Effector CD8-positive, alpha-beta T cell (primary cell): ENCODE measurements at places on chromosomes 5 and 9.

DNA sequence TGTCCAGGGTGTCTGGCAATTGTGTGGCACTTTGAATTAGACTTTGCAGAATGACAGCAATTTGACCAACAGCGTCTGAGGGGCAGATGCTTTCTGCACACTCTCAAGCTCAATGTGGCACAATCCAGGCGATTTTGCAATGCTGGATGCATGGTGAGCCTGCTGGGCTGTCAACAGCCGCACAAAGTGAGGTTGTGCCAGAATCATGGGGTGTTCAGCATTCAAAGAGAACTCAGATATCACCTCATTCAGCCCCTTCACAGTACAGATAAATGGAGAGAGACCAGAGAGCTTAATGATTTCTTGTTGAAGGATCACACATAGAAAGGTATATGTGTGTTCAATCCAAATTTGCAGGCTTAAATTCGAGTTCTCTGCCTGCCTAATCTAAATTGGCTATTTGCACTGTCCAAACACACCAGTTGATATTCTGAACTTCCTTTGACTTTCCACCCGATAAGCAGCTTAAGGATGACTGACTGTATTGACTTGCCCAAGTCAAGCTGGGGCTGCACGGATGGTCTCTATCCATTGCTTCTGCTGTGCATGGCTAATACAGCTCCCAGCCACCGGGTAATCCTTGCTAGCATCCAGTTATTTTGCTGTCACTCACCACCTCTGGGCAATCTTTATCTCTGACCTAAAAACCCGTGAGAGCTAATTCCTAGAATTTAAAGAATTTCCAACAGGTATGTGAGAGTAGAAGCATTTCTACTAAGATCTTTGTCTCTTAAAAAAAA, 157.9 kb upstream of the TAS2R1 start:
- no peak for DNase-seq

DNA sequence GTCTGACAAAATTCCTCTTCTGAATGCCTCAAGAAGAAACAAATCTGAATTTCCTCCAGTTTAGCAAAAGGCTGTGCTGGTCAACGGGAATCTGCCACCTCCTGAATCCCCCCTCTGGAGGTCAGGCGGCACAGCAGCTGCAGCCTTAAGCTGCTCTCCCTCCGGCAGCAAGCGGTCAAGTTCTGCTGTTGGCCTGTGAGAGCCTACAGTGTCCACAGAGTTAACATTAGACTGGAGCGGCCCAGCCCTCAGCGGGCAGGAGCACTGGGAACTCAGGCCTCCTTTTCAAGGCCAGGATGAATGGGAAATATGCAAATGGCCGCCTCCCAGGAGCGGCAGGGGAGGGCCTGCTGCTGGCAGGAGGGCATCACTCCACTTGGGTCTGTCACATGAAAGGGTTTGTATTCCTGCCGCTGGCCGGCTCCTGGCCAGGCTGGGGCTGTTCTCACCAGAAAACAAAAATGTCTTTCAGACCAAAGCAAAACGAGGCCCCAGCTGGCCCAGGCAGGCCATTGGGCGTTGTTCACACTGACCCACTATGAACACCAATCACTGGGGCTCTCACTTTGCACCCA, 8.2 kb downstream of the ACSL6 start:
- DNase-seq: no peak

DNA sequence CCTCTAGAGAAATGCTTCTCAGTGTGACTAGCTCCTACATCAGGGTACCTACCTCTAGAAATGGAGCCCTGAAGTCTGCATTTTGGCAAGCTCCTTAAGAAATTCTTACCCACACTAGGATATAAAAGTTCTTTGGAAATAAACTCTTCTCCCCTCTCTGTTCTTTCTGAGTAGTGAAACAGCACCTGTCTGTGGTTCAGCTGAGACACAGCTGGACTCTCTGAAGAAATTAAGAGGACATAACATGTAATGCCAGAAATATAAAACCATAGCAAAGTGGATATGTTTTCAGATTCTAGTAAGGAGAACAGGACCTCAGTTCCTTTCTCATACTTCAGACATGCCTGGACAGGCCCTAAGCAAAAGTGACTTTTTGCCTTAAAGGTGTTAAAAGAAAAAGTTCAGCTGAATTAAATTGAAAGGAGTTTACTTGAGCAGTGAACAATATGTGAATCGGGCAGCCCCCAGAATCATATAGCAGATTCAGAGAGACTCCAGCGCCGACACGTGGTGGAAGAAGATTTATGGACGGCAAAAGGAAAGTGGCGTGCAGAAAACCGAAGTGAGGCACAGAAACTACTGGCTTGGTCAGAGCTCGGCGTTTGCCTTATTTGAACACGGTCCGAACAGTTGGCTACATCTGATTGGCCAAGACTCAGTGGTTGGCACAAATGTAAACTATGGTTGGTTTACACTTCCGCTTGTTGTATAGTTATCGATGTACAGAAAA, 64.5 kb downstream of the PRKACG start:
- DNase-seq: no peak

DNA sequence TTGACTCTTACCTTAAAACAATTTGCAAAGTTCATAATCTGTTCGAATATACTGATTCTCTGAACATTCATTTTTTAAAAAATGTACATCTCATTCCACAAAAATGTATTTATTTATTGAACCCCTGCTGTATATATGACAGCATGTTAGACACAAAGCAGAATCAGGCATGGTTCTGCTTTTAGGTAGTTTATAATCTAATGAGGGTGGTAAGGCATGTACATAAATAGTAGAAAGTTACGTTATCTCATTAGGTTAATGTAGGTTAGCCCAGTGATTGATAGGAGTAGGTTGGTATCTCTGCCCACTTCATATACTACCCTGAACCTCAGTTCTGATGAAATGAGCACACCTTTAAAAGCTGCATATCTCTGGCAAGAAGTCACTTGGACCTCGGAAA, 89.8 kb downstream of the ERMP1 start:
- DNase-seq: no peak

DNA sequence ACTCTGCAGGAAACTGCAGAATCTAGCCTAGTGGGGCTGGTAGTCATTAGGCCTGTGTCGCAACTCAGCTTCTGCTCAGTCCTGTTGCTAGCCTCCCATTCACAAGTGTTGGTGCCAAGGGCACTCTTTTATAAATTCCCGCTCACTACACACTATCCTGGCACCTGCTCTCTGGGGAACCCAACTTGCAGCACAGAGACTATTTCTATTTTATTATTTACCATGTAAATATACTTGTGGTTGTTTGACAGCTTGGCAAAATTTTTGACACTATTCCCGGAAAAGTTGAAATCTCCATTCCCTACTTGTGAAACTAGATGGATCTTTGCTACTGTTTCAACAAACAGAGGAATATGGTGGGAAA, 20.4 kb upstream of the SMC2 start:
- no peak for DNase-seq

GRCh38 chr5:54834121-54834842, 151.1 kb downstream of the ESM1 start:
- no peak for DNase-seq

DNA sequence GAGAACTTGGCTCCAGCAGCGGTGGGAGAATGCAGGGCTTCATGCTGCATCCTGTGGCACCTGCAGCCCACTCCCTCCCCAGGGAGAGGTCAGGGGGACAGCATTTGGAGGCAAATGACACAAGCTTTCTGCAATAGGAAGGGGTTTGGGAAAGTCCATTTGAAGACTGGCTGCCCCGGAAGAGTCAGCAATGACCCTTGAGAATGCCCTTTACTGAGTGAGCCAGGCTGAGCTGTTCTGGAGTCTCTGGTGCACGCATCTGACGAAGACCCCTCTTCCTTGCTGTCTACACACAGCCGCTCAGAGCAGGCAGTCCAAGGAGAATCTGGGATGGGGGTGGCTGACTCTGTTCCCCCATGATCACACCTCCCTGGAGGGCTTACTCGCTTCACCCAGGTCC, 5.5 kb upstream of the NXNL2 start:
- DNase-seq: no peak

DNA sequence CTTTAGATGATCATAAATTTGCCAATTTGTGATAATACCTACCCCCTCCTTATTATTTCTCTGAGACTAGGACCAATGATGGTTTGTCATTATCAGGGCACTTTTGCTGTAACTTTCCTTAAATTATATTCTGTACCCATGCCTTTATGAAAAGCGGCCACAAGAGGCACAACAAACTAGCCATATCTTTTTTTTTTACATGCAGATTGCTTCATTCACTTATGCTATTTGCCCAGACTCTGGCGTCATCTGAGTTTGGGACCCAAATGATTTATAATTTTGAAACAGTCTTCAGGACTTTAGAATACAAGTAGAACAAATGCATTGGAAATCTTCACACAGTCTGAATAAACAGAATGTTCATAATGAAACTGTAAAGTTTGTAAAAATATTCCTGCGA, 408.1 kb downstream of the MAT2B start:
- DNase-seq: no peak

DNA sequence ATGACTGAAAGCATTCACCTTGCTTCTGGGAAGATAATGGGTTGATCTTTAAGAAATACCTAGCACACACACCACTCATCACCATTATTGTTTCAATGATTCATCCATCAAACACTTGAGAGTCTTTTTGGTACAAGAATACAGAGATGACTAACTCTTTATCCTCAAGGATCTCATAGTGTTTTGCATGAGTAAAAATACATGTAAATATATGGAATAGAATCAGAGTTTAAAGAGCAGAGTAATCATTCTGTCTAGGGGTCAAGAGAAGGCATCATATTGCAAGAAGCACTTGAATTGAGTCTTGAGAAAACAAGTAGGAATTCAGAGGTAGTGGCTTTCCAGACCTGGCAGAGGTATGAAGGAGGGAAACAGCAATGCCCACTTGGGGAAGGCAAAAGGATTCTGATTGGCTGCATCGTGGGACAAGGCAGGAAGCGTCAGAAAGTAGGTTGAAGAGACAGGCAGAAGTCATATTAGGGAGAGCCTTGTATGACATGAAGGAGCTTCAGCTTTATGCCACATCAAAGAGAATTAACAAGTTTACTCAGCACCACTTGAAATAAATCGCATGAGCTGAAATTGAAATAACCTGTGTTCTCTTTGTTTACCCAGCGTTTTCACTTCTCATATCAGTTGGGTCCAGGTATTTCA, 542.5 kb downstream of the TLE1 start:
- DNase-seq: no peak

DNA sequence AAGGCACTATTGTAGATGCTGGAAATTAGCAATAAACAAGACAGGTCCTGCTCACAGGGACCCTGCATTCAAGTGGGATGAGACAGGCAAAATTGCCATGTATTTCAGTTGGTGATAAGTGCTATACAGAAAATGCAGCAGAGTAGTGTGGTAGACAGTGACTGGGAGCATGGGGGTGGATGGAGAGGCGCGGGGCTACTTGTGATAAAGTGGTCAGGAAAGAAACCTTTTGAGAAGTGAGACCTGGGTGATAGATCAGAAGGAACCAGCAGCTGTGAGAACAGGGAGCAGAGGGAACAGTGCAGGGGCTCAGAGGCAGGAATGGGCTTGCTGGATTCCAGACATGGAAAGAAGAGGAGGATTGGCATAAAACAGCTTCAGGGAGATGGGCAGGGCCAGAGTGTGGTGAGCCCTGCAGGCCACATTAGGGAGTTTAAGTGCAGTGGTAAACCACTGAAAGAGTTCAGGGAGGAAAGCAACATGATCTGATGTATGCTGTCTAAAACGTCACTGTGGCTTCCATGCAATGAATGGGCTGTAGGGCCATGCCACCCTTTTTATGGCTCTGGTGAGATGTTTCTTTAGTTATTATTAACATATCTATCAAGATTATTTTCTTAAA, 7.3 kb downstream of the CRHBP start:
- DNase-seq: no peak

DNA sequence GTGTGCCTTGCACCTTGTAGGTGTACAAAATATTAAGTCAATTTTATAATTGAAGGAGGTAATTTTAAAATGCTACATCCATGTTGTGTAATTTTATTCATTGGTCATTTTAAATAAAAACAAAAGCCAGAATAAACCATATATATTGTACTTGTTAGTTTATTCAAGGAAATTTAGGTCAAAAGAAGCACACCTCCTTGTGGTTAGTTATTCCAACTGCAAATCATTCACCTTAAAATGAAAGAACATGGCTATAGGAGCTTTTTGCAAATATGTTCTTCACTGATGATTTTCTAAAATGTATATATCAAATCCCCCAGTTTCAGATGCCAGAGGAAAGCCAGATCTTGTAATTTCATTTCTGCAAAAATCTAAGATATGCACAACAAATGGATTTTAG, 5.4 kb upstream of the MOCS2 start:
- DNase-seq: no peak
